ENCODE measurements at places on chromosomes 2 and 18. TPM values are rescaled to one million over a fixed set of nuclear protein-coding genes. Genes with fewer than 3 reads are reported as not detected.

CASP10 gene
- total RNA-seq: 12.2 TPM

DYNAP gene
- not detected for total RNA-seq

TBR1 gene
- 0.04 TPM for total RNA-seq

VIT gene
- total RNA-seq: not detected

RAB6C gene
- not detected for total RNA-seq

STARD6 gene
- not detected for total RNA-seq

ABCG8 gene
- not detected for total RNA-seq

KATNAL2 gene
- total RNA-seq: 1.1 TPM

HOXD9 gene
- total RNA-seq: not detected

NRBP1 gene
- total RNA-seq: 74.4 TPM

LGALSL gene
- total RNA-seq: 2.2 TPM

SMPD4 gene
- total RNA-seq: 73.8 TPM

ZSWIM2 gene
- total RNA-seq: not detected

CCBE1 gene
- total RNA-seq: 0.14 TPM

HAAO gene
- total RNA-seq: 1.2 TPM

GCKR gene
- not detected for total RNA-seq

GRB14 gene
- total RNA-seq: not detected

GREB1L gene
- not detected for total RNA-seq

TNS1 gene
- 0.88 TPM for total RNA-seq

PROKR1 gene
- not detected for total RNA-seq

CROCC2 gene
- not detected for total RNA-seq

LHCGR gene
- not detected for total RNA-seq

RAB6D gene
- total RNA-seq: not detected

PSME4 gene
- 37.8 TPM for total RNA-seq

LAMA1 gene
- total RNA-seq: not detected

PRKRA gene
- 63.5 TPM for total RNA-seq

RSAD2 gene
- 8.1 TPM for total RNA-seq

L3MBTL4 gene
- total RNA-seq: 0.21 TPM

RESP18 gene
- total RNA-seq: not detected

CTAGE1 gene
- not detected for total RNA-seq

LRRTM4 gene
- not detected for total RNA-seq

TBC1D8 gene
- total RNA-seq: 3.4 TPM

ST8SIA3 gene
- not detected for total RNA-seq

AFF3 gene
- total RNA-seq: 5.6 TPM

SLC35F5 gene
- 13.4 TPM for total RNA-seq

TMEM237 gene
- 11.5 TPM for total RNA-seq

VWC2L gene
- not detected for total RNA-seq

TMEM182 gene
- 7.4 TPM for total RNA-seq

RGPD3 gene
- total RNA-seq: 0.14 TPM

CENPA gene
- 38.0 TPM for total RNA-seq

STPG4 gene
- 0.14 TPM for total RNA-seq

IL36G gene
- total RNA-seq: not detected

TNP1 gene
- not detected for total RNA-seq

SH2D6 gene
- 2.2 TPM for total RNA-seq

SULT1C4 gene
- total RNA-seq: not detected

ZNF396 gene
- total RNA-seq: 1.1 TPM

UGT1A8 gene
- total RNA-seq: not detected
